ENCODE measurements at places on chromosomes 12 and 14.

DNA sequence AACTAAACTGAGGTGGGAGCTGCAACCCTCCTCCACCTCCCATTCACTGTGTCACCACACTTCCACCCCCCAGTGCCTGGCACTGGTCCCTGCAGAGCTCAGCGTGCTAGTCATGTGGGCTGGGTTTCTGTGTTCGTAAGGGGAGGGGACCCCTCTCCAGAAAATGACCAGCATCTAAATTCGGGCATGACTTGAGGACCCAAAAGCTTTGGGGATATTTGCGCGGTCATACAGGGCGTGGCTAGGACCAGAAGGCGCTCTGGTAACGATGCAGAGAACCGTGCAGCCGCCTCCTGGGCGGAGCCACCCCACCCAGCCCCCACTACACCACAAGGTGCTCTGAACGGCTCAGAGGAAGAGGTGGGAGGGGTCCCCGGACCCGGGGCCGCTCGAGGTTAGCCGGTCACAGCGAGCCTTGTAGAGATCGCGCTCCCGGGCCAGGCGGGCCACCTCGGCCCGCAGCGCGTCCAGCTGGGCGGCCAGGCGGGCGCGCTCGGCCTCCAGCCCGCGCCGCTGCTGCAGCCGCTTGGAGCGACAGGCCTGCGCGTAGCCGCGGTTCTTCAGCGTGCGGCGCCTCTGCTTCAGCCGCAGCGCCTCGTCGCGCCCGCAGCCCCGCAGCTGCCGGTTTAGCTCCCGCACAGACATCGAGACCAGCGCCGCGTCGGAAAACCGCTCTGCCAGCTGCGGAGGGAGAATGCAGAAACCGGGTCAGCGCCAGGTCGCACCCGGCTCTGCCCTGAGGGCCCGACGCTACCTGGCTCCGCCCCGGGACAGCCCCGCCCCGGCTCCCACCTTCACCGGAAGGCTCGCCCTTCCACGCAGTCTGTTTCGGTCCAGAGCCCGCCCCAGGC, 9.8 kb downstream of the CPNE6 start:
- peak; percentile 69 for DNase-seq

DNA sequence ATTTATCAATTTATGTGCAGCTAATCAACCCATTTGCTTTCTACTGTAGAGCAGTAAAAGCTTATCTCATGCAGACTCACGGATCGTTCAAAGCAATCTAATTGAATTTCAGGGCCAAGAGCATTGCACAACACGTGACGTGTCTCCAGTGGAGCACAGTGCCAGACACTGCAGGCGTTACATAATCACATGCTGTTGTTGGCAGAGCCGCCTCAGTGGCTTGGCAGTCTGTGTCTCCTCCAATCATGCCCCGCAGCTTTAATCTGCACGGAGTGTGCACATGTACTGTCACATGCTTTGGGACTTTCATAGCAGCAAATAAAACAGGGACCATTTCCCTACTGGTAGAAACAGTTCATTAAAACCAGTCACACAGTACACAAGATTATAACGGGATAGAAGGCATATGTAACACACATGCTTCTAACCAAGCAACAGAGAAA, 309.3 kb downstream of the ITPR2 start:
- DNase-seq, result no peak

GRCh38 chr14:99971941-99972747, 93.1 kb upstream of the EVL start:
- peak; percentile 58 for DNase-seq

DNA sequence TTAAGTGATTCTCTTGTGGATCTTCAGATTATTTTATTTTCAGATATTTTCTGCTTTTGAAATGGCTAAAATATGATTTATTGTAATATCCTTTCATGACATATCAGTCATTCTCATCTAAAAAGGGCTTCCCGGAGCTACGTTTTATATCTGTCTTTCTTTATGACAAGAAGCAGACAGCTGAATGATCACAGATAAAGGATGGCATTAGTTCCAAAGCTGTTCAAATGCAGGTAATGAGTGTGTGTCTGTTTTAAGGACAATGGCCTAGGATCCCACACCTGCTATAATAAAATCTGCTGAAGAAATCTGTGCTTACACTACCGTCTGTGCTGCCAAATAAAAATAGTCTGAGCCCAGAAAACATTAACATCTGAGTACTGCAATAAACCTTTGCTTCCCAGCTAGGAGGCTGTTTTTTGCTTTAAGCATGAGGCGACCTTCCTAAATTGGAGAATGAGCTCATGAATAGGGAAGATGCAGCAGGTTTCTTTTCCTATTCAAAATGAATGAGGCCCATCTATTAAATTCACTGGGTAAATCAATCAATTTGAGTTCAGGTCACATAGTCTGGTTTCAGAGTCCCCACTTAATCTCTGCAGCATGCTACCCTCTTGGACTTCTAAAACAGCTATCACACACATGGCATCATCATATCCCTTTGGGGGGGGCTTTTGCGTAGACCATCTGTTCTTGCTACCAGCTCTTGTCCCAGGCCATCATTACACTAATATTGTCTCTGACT, 498.5 kb downstream of the NELL2 start:
- DNase-seq, result no peak

GRCh38 chr12:32519047-32519446, 119.7 kb downstream of the FGD4 start:
- DNase-seq, result no peak

DNA sequence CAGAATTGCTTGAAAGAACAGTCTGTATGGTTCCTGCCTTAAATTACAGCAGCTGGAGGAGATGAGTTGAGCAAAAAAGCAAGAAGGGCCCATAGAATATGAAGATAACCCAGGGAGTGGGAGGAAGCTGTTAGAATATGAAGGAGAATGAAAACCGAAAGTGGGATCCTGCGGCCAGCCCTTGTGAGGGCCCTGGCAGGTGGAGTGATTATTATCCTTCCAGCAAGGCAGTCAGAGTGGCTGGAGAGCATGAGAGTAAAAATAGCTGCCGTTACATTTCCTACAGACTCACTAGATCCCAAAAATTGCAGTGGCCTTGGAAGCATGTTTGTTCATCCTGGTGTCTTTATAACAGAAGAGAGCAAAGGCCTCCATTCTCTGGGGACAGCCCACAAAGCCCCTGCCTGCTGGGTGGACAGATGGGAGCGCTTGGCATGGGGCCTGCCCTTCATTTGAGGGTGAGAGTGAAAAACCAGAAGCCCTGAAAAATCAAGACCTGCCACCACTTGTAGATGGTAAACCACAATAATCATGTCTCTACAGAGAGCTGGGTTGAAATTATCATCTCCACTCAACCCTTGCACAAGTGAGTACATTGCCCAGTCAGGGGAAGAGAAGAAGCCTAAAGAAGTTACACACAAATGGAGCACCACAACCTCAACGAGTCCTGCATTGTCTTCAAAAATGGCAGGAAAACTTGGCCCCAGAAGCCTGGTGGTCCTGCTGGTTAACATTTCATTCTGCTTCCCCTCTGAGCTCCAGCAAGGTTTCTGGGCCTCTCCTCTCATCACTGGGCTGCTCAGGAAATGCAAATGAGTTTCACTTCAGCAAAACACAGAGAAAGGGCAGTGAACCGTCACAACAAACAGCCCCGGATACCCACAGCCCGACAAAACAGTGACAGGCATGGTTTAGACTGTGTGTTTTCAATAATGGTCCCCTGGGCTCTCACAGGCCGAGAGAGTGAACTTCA, 20.5 kb downstream of the ZDHHC22 start:
- DNase-seq, result no peak

DNA sequence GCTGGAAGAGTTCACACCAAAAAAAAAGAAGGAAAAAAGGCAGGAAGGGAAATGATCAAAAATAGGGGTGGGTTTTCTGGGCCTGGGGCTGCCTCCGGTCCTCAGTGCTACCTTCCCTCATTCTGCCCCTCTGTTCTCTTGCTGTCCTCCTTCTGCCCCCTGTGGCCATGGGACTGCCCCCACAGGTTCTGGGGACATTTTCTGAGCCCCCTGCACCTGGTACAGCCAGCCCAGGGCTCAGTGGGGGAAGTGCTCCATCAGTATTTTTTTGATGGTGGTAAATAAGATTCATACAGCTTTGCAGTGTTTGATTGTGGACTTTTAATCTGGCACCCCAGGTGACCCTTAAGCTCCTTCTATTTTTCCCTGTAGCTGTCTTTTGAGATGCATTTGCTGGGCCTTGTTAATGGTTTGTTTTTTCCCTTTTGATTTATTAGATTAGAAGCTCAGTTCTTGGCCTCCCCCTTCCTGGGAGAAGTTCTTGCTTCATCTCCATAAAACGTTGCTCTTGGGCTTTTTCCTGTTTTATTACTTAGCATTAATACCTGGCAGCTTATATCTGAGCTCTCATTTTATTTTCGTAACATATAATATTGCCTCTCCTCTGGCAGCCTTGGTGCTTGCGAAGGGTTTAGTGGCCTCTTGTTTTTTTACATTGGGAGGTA, 43.1 kb downstream of the CHST11 start:
- DNase-seq, result no peak

DNA sequence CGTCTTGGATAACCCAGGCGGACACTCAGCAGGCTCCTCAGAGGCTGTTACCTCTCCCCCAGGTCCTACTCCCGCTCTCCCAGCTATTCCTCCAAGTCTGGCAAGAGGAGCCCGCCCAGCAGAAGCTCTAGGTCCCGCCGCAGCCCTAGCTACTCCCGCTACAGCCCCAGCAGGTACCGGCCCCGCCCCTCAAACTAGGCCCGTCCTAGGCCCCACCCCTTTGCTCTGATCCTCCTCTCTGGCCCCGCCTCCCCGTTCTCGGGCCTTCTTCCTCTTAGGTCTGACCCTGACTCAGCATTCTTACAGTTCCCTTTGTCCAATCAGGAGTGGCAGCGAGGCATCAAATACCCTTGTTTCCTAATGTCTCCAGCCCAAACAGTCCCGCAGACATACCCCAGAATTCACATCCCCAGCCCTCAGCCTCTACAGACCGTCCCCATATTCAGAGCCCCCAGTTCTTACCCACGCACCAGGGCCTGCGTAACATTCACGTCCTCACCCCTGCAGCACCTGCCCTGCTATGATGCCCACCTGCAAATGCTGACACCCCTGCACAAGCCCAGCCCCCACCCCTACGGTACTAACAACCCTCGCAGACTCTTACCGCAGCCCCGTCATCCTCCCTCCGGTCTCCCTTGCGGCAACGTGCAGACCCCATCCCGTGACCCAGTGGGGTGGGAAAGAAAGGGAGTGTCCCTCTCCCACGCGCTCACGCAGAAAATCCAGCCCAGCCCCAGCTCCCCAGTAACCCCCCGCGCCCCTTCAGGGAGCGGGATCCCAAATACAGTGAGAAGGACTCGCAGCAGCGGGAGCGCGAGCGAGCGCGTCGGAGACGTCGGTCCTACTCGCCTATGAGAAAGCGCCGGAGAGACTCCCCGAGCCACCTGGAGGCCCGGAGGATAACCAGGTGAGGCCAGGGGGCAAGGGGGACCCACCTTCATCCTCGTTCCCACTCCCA, 25.0 kb upstream of the HSPB8 start:
- DNase-seq, result no peak

GRCh38 chr14:68580096-68580645, 212.7 kb downstream of the ZFP36L1 start:
- no peak for DNase-seq

DNA sequence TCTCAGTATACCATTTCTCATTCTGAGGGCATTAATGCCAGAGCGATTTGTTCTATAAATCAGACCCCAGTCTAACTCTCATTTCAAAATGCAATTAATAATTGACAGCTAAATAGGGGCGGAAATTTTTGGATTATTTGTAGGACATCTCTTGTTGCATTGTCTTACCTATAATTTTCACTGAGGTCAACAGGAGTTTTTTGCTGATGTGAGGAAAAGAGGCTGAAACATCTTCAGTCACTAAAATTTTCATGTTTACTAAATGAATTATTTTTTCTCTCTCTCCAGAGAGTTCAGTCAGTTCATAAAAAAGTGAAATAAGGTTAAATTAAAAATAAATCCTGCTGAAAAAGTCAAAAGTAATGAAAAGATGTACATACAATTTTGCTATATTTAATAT, 295.9 kb downstream of the CCER1 start:
- DNase-seq, result no peak

DNA sequence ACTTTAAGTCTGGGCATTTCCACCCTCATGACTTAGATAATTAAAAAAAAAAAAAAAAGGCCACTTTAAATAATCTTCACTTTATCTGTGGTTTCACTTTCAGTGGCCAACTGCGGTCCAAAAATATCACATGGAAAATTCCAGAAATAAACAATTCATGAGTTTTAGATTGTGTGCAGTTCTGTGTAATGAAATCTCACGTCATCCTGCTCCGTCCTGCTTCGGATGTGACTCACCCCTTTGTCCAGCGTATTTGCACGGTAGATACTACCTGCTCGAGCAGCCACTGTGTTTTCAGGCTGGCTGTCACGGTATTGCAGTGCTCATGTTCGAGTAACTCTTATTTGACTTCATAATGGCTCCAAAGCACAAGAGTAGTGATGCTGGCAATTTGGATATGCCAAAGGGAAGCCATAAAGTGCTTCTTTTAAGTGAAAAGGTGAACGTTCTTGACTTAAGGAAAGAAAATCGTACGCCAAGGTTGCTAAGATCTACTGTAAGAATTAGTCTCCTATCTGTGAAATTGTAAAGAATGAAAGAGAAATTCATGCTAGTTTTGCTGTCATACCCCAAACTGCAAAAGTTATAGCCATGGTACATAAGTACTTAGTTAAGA, 2.4 kb downstream of the E2F7 start:
- no peak for DNase-seq

DNA sequence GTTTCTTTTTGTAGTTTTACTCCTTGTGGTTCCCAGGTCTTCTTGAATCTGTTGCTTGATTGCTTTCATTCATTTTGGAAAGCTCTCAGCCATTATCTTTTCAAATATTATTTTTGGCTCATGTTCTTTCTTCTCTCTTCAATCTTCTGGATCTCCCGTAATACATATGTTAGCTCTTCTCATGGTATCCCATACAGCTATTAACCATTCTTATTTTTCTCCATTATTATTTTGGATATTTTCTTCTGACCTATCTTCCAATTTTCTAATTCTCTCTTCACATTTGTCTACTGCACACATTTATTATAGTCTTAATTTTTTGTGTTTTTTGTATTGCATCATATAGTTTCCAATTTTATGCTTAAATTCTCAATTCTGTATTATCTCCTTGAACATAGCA, 123.9 kb upstream of the ARID2 start:
- DNase-seq, result no peak

DNA sequence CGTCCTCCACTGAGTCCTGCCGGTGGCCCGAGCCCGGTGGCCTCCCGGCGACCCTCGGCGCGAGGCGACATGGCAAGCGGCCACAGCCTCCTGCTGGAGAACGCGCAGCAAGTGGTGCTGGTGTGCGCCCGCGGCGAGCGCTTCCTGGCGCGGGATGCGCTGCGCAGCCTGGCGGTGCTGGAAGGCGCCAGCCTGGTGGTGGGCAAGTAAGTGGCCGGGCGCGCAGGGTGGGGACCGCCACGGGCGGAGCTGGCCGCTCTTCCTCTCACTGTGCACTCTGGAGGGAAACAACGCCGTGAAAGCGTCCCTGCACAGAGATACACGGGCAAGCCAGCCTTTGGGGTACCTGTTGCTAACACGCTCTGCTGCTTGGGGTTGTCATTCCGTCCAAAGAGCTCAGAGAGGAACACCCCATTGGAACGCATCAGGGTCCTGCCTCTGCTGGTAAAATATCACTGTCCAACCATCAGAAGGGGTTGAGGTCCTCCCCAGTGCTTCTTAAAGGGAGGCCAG, at the start of gene AMDHD1:
TSS of gene AMDHD1 (plus strand) at position 2 of the 513 bp plus-strand sequence. CDS start at position 70, 68 bp downstream.
- DNase-seq, result peak; percentile 60

Data from thymus (tissue), 14 donors.